ENCODE measurements at places on chromosomes 12 and 14.

GRCh38 chr12:127726671-127727315 lies 540.2 kb upstream of the TMEM132C start:
- DNase-seq, result no peak

DNA sequence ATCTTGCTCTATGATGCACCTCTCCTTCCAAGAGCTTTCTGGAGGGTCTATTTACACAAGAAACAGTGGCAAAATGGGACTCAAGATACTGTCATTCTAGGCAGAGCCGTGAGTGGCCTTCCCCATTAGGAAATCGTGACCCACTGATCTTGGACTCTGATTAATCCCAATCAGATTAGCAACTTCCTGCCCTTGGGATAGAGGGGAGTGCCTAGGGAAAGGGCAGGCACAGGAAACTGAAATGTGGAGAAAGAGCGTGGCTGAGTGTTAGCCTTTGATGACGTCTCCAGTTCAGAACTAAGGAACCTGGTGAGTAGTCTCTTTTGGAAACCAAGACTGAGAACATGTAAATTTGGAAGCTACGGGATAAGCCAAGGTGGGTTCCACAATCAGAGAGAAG lies 76.1 kb downstream of the NUAK1 start:
- peak; percentile 72 for DNase-seq

DNA sequence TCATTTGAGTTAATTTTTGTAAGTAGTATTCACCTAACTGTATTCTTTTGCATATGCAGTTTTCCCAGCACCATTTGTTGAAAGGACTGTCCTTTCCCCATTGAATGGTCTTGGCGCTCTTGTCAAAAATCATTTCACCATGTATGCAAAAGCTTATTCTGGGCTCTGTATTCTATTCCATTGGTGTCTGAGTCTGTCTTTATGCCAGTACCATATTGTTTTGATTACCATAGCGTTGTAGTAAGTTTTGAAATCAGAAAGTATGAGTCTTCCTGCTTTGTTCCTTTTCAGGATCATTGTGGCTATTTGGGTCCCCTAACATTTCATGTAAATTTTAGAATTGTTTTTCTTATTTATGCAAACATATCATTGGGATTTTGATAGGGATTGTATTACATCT lies 508.7 kb upstream of the RGS6 start:
- no peak for DNase-seq

GRCh38 chr12:25830456-25830855 lies 128.0 kb upstream of the RASSF8 start:
- no peak for DNase-seq

DNA sequence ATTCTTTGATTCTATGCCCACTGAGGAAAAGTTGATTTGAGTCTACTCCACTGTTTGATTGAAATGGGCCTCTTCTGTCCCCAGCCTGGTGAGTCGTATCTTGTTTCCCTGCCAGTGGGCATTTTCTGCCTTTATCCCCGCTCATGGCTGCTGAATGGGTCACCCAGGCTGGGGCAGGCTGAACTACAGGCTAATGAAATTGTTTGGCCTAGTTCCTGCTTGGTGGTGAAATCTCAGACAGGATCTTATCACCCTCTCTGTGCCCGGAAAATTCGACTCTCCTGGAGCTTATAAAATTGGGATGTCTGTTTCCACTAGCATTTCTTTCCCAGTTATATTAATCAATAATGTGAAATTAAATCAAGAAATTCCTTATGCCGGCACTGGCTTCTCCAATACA lies 65.0 kb downstream of the CHST11 start:
- peak; percentile 46 for DNase-seq

DNA sequence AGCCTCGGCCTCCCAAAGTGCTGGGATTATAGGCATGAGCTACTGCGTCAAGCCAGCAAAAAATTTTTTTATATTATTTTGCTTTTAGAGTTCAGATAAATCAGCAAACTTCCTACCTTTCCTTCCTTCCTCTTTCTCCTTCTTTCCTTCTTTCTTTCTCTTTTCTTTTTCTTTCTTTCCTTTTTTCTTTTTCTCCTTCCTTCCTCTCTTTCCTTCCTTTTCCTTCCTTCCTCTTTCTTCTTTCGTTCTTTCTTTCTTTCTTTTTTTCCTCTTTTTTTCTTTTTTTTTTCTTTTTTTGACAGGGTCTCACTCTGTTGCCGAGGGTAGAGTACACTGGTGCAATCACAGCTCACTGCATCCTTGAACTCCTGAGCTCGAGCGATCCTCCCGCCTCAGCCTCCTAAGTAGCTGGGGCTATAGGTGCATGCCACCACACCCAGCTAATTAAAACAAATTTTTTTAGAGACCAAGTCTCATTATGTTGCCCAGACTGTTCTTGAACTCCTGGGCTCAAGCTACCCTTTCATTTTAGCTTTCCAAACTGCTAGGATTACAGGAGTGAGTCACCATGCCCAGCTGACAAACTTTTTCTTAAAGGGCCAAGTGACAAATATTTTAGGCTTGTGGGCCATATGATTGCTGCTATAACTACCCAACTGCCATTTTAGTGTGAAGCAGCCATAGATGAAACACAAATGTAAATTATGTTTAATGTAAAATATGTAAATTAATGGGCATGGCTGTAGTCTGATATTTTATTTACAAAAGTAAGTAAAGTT lies 7.1 kb upstream of the WASHC4 start:
- peak; percentile 71 for DNase-seq

- no peak for DNase-seq
These were observed 83.3 kb upstream of the HIF1A start for GRCh38 chr14:61611880-61612630.

- peak; percentile 19 for DNase-seq
These were observed 38.7 kb downstream of the ANO4 start for GRCh38 chr12:100833282-100833681.

- DNase-seq, result peak; percentile 88
These were observed 111.1 kb upstream of the PLEKHA5 start for GRCh38 chr12:19018302-19018970.

- no peak for DNase-seq
These were observed 18.6 kb downstream of the BBS10 start for GRCh38 chr12:76329606-76330005.

DNA sequence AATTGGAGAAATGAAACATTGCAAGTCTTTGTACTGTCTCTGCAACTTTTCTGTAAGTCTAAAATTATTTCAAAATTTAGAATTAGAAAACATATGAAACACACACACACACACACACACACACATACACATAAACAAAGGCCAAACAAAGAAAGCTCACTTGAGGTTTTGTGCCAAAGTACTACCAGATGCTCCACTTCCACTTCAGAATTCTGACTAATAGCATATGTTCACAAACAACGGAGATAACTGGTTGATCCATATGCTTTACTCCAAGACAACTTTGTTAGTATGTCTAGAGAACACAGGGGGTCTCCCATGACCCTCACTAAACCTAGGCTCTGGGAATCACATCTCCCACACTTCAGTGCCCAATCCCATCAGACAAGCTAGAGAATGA lies 133.8 kb upstream of the CLEC14A start:
- DNase-seq, result peak; percentile 31

Measured in ELR (cell line).